Kidney (tissue), 22 donors: ENCODE measurements at places on chromosomes 7 and 10.

DNA sequence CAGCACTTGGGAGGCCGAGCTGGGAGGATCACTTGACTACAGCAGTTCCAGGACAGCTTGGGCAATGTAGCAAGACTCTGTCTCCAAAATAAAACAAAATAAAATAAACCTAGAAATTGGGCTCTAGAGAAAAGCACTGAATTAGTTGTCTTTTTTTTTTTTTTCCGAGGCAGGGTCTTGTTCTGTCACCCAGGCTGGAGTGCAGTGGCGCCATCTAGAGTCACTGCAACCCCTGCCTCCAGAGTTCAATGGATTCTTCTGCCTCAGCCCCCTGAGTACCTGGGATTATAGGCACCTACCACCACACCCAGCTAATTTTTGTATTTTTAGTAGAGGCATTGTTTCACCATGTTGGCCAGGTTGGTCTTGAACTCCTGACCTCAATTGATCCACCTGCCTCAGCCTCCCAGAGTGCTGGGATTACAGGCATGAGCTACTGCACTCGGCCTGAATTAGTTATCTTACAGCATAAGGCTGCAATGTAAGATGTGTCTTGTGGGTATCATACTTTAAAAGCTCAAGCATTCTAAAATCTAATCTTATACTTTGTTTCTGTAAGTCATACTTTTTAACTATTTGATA, 12.8 kb downstream of the MEIG1 start:
- DNase-seq = peak; percentile 36

- no peak for DNase-seq
Measured at GRCh38 chr10:18880530-18880929, 168.1 kb upstream of the MALRD1 start.

- DNase-seq = no peak
Measured at GRCh38 chr10:128461991-128462390, 335.8 kb upstream of the MKI67 start.

- DNase-seq = no peak
Measured at GRCh38 chr10:110794808-110795207, 76.9 kb upstream of the PDCD4 start.

DNA sequence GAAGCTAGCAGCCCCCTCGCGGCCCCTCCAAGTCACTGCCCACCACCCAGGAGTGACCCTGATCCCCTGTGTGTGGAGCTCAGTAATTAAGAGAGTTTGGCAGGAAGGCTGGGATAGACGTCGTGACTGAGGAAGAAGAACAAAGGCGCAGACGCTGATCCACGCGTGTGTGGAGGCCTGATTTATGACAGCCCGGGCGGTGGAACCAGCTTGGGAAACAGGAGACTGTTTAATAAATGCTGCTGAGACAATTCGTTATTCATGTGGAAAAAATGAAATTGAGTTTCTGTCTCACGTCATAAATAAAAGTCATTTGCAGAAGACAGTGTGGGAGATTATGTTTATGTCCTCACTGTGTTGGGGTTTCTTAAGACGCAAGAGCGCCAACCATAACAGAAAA, 130.8 kb downstream of the ELFN1 start:
- DNase-seq = peak; percentile 68

DNA sequence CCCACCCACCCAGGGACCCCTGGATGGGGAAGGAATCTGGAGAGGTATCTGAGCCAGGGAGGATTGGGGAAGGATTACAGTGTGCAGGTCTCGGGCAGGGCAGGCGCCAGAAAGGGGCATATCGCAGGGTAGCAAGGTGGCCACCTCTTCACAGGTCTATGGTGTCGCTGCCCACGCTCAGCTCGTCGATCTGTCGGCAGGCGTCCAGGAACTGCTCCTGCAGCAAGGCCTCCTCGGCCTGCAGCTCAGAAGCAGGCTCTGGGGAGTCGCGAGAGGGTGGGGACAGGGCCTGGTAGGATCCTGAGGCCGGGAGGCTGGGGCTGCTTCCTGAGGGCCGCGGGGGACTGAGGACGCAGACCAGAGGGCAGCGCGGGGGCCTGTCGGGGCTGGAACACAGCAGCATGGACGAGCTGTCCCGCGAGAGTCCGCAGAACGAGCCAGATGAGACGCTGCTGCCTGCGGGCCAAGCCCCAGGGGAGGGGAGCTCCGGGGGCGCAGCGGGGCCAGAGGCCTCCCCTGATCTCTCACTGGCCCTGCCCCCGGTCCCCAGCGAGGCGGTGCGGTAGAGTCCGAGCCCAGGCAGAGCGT, 7.1 kb upstream of the RBM28 start:
- DNase-seq = no peak

- no peak for DNase-seq
Measured at GRCh38 chr10:69936091-69936490, 116.6 kb upstream of the MACROH2A2 start.

DNA sequence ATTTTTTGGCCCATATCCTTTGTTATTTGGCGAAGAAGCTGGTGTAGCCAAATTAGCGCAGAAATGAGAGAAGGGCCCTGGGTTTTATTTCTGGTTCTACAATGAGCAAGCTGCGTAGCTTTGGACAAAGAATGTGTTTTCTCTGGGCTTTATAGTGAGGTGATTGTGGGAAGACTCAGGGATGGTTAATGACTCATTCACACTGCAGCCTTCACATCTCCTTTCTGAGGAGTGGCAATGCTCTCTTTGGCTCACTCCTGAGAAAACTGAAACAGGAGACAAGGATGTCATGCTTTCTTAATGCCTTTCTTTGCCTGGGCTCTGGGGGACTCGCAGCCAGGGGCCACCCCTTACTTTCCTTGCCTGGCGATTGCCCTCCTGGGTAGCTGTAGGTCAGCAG, 271.0 kb upstream of the PODXL start:
- no peak for DNase-seq

DNA sequence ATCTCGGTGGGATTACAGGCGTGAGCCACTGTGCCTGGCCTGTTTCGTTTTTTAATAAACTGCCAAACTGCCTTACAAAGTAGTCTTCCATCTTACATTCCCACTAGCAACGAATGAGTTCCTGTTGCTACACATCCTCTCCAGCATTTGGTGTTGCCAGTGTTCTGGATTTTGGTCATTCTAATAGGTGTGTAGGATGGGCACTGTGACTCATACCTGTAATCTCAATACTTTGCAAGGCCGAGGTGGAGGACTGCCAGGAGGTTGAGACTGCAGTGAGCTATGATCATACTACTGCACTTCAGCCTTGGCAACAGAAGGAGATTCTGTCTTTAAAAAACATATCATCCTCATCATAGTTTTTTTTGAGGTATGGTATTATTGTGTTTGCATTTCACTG, 21.4 kb upstream of the RSBN1L start:
- DNase-seq = no peak

GRCh38 chr7:25662841-25663800, 434.8 kb upstream of the NPVF start:
- no peak for DNase-seq

DNA sequence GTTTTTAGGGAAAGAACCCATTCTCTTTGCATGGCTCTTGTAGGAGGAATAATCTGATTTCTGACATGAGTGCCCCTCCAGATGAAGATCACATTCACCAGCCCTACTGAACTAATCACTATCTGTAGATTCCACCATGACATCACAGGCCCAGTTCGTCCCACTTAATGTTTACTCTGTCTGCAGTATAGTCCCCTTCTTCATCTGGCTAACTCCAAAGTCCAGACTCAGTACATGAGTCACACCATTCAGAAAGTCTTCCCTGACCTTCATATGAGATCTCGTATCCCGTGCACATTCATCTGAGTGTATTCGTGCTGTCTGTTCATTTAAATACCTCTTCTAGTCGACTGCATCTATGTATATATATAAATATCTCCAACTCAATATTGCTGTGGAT, 366.5 kb upstream of the AKR1E2 start:
- DNase-seq = no peak

GRCh38 chr10:103554488-103555324, 61.2 kb downstream of the NEURL1 start:
- peak; percentile 84 for DNase-seq

DNA sequence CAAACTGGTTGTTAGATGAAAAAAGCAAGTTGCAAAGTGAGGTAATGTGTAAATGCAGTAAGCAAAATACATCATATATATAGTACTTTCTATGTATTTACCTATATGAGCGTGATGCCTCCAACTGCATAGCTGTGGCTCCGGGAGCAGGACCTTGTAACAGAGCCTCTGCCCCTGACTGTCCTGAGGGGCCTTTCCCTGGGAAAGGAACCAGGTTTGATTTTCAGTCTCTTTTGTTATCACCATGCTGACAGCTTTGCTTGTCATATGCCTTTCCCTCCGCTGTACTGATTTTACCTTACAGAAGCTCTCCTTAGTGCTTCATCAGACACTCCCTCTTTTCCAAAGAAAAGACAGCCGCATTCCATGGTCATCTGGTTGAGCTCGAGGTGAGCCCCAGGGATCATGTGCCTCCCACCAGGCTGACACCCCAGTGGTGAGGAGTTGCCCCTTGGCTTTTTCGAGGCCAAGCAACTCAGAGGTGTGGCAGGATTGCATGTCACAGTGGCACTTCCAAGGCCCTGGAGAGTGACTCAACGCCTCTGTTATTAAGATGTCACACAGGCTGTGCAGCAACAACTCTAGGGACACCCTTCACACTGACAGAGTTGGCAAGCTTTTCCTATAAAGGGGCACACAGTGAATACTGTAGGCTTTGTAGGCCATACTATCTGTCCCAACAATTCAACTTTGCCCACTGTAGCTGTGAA, 78.9 kb downstream of the ALOX5 start:
- no peak for DNase-seq

DNA sequence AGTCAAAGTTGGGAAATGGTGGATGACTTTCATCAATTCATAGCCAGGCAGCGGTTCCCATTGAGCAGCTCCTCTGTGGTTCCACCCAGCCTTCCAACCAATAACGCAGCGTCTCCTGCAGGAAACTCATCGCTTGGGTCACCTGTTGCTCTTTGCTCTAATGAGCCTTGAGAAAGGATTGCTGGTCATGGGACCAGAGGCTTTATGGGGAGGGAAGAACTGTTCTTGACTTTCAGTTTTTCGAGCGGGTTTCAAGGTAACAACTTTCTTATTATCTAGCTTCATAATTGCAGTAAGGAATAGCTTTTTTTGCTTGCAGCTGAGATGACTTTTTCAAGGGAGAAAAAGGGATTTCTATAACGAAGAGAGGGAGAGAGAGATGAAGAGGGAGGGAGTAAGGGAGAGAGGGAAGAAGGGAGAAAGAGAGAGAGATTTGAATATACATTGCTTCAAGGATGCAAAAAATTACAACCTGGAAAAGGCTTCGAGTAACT, 405 bp upstream of the ENTPD1 start:
- DNase-seq = peak; percentile 23

DNA sequence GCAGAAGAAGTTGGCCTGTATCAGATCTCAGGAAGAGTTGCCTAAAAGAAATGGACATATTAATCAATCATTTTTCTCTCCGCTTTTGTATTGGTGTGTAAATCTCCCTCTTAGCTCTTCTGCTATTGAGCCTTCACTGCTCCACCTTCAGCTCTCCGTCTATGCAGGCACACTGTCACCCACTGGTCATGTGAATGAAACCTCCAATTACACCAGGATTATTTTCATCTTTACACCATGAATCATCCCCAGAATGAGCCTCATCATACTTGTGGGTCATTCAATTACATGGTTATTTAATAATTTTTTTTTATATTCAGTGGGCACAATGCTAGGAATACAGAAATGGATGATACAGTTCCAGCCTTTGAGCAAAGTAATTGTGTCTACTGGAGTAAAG, 92.6 kb downstream of the LRRC4 start:
- no peak for DNase-seq

- no peak for DNase-seq
Measured at GRCh38 chr7:116329686-116330503, 119.6 kb downstream of the TES start.

DNA sequence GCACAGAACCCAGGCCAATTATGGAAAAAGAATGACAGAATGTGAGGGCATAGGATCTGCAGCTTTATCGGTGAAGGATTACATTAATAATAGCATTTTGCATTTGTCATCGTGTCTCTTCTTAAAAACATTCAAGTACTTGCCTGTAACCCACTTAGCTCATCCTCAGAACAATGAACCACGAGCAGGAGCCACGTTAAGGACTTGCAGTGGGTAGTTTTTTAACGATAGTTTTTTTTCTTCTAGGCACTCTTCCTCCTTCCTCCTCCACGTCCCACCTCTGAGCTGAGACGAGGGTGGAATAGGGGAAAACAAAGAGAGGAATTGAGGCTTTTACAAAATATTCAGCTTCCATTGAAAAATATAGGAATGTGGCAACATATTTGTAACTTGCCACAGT, 27.1 kb downstream of the CDHR3 start:
- DNase-seq = no peak

DNA sequence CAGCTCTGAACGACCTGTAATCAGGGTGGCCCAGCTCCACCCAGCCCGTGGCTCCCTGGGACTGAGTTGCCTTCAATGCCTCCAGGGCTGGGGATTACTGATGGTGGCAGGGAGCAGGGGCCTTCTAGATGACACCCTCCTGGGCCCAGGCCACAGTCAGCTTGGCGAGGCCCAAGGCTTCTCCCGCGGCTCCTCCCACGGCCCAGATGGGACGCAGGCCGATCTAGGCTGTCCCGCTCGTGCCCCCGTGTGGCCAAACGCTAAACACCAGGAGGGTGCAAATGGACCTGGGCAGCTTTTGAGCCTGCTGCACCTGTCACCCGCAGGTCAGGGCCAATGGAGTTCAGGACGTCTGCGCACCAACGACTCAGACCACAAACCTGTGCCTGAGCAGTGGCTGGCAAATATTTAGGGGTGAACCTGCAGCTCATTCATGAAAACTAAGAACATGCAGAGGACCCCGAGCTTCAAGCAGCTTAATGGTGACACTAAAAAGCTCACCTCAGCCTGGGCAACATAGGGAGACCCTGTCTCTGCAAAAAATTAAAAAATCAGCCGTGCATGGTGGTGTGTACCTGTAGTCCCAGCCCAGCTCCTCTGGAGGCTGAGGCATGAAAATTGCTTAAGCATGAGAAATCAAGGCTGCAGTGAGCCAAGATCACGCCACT, 43.2 kb downstream of the ASB13 start:
- peak; percentile 90 for DNase-seq

GRCh38 chr10:101050208-101051069, 11.3 kb upstream of the KAZALD1 start:
- DNase-seq = peak; percentile 81

DNA sequence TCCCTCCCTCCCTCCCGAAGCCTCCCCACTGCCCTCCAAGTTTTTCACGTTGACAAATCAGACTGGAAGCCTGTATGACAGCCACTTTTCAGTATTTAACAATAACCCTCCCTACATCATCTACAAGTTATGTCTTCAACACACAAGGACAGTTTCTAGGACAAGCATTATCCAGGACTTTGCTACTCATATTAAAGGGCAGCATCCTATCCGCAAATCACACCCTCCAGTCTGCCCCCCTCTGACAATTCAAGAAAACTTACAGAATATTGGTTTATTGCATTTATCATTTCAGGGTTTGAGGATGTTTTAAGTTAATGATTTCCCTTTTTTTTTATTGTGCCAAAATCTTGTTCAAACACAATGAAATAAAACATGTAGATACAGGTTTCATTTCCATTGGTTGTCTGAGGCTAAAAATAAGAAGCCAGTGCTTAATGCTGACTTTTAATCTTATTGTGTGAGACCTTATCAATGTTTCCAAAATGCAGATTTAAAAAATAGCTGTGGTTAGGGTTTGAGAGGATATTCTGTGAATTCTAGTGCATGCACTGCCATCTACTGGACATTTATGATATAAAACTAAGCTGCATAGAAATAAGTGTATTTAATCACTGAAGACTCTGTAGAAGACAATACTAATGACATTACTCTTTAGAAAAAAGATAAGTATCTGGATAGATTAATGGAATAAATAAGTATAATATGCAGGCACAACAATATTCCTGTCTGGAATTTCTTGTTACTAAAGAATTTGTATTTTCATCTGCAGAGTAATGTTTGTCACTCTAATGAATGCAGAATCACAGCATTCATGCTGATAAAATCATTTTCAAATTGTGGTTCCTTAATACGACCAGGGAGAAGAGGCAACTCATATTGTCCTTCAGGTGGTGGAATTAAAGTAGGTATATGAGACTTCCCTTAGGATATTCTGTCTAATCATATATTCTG, 64.1 kb downstream of the CAV1 start:
- no peak for DNase-seq
